Upper lobe of right lung (tissue), 1 donor: ENCODE measurements at places on chromosomes 4 and X. TPM values are rescaled to one million over a fixed set of nuclear protein-coding genes. Genes with fewer than 3 reads are reported as not detected.

The CT45A2 gene
- total RNA-seq: not detected

DNA sequence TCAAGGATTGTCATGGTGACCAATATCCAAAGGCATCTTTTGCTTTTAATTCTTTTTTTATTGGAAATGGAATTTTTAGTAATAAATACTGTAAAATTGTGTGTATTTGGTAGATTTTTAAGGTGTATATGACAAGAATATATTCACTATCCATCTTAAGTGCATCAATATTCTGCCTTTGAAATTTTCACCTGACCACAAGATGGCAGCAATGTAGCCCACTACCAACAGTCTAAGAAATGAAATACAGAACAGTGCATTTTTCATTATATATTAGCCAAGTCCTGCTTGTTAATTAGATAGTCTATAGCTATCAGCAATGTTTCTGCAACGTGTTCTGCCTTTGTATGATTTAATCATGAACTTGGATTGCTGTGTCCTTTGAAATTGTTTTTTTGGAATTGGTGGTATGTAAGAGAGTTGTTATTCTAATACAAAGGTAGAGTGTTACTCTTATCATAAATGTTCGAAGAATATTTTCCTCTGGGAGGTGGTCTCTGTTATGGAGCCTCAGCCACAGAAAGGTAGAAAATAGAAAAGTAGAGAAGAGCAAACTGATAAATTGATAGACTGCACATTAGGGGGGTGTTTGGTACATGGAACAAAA, 38.2 kb downstream of the HPGDS start:
- no peaks in the 10 kb centered on the region for H3K27me3 ChIP-seq
- no peak for DNase-seq
- H3K4me1 ChIP-seq: no peaks in the 10 kb centered on the region
- no peak overlapping the region for H3K4me3 ChIP-seq
- no peaks in the 10 kb centered on the region for H3K36me3 ChIP-seq

The TLR6 gene
- total RNA-seq: 9.6 TPM

DNA sequence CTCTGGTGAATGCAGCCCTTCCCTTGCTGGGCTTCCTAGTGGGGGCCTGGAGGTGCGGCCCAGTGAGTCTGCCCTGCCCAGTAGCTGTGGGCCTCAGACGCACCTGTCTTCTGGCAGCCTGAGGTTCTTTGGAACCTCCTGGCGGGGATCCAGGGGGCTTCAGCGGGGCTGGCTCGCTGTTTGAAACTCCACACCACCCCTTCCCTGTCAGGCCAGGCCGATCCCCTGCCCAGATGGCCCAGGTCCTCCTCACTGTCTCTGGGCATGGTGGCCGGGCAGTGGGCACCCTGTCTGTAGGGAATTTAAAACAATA, 10.7 kb upstream of the NKX1-1 start:
- H3K27me3 ChIP-seq: peaks cover 58% of the 10 kb centered on the region
- peak; percentile 51 for DNase-seq
- no peak overlapping the region for H3K27ac ChIP-seq
- no peaks in the 10 kb centered on the region for H3K36me3 ChIP-seq
- no peaks in the 10 kb centered on the region for H3K4me1 ChIP-seq

- H3K36me3 ChIP-seq: no peaks in the 10 kb centered on the region
- H3K27me3 ChIP-seq: no peaks in the 10 kb centered on the region
- DNase-seq: no peak
- no peak overlapping the region for H3K4me3 ChIP-seq
- H3K27ac ChIP-seq: no peak overlapping the region
Observed at GRCh38 chr4:76982638-76983584, 33.4 kb downstream of the SEPTIN11 start.

- DNase-seq: no peak
- no peak overlapping the region for H3K27ac ChIP-seq
- H3K27me3 ChIP-seq: no peaks in the 10 kb centered on the region
- H3K4me3 ChIP-seq: no peak overlapping the region
- no peaks in the 10 kb centered on the region for H3K36me3 ChIP-seq
Observed at GRCh38 chr4:98092833-98093439, 50.3 kb downstream of the STPG2 start.

The CTAG2 gene
- not detected for total RNA-seq

DNA sequence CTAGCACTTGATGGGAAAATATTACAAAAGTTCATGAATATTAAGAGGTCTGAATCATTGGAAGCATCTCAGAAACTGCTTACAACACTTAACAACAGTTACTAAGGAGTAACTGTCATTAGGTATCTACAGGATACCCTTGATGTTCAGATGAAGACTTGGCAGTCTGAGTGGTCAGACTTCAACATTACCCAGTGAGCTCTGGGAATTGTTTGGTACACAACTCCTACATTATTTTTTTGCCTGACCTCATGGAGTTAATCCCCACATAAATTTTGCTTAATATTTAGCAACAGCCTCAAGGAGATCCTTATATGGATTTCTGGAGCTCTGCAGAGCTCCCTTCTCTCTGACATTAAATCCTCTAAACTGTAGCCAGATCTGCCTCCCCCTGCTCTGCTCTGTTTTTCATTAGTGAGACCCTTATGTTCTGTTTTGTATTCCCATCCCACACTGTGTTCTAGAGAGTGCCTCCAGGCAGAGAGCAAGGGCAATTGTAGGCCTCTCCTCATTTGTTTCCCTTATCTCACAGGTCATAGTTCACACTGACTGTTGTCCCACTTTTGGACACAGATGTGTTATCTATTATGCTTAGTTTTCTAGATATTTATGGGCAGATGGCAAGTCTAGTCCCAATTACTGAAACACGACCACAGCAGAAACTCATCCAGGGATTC, 368.8 kb downstream of the GASK1B start:
- DNase-seq: no peak
- H3K4me1 ChIP-seq: no peaks in the 10 kb centered on the region
- no peaks in the 10 kb centered on the region for H3K27me3 ChIP-seq
- no peak overlapping the region for H3K27ac ChIP-seq
- no peaks in the 10 kb centered on the region for H3K36me3 ChIP-seq
- H3K4me3 ChIP-seq: no peak overlapping the region

- H3K27ac ChIP-seq: no peak overlapping the region
Observed at GRCh38 chrX:41984628-41985027, 61.3 kb upstream of the CASK start.

GRCh38 chrX:142637206-142637605, 388.5 kb upstream of the SPANXN4 start:
- no peaks in the 10 kb centered on the region for H3K36me3 ChIP-seq
- H3K27me3 ChIP-seq: no peaks in the 10 kb centered on the region
- H3K27ac ChIP-seq: no peak overlapping the region
- DNase-seq: no peak

The HS3ST1 gene
- total RNA-seq: 1.5 TPM

The OPHN1 gene
- total RNA-seq: 9.8 TPM

The STATH gene
- total RNA-seq: not detected

DNA sequence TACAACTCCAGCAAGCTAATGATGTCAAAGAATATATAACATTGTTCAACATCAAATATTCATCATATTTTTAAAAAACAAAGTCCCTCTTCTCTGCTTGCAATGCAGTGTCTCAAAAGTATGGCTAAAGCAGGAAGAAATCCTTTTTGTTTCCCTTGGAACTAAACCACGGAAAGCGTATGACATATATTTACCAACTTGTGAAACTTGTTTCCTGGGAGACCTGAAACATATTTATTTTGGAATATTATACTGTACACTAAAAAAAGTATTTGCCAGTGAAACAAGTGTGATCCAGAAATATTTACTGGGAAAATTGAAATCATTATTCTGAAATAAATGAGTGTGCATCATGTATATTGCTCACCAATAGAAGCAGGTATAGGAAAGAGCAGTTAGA, 156.0 kb upstream of the ANKRD50 start:
- no peaks in the 10 kb centered on the region for H3K4me1 ChIP-seq
- DNase-seq: no peak
- no peak overlapping the region for H3K4me3 ChIP-seq
- no peak overlapping the region for H3K27ac ChIP-seq

The MEPE gene
- not detected for total RNA-seq

The INTS12 gene
- total RNA-seq: 20.2 TPM

The EGFL6 gene
- total RNA-seq: 10.1 TPM

The SASH3 gene
- 41.2 TPM for total RNA-seq

GRCh38 chrX:57289089-57289488, 2.6 kb downstream of the FAAH2 start:
- no peaks in the 10 kb centered on the region for H3K4me1 ChIP-seq
- H3K27me3 ChIP-seq: no peaks in the 10 kb centered on the region
- no peak overlapping the region for H3K4me3 ChIP-seq
- no peak for DNase-seq
- no peaks in the 10 kb centered on the region for H3K36me3 ChIP-seq
